Lung (tissue), 17 donors: ENCODE measurements at places on chromosomes 7 and 10. TPM values are rescaled to one million over a fixed set of nuclear protein-coding genes. Genes with fewer than 3 reads are reported as not detected.

DNA sequence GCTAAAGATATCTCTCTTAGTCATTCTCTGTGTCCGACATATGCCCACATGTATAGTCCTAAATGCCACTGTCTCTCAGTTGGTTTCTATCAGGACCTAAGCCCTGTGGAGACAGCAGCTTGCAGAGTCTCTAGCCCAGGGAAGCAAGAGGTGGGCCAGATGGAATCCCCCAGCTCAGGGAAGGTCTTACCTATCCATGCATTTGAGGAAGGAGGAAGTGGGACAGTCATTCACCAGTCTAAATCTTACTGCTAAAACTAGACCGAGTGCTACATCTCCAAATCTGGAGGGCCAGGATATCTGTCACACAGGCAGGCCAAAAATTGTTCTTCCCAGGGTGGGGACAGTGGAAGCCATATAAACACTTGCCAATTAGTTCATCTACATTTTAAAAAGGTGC is 26.4 kb upstream of the HERPUD2 start:
- DNase-seq: no peak

The OR2A7 gene
- 19.5 TPM for total RNA-seq

GRCh38 chr10:32680803-32681557 is 235.0 kb downstream of the CCDC7 start:
- no peak for DNase-seq

GRCh38 chr10:32960022-32960421 is 2.0 kb upstream of the ITGB1 start:
- no peak for DNase-seq

The STAG3 gene
- total RNA-seq: 2.1 TPM

The TSPAN12 gene
- total RNA-seq: 21.1 TPM

DNA sequence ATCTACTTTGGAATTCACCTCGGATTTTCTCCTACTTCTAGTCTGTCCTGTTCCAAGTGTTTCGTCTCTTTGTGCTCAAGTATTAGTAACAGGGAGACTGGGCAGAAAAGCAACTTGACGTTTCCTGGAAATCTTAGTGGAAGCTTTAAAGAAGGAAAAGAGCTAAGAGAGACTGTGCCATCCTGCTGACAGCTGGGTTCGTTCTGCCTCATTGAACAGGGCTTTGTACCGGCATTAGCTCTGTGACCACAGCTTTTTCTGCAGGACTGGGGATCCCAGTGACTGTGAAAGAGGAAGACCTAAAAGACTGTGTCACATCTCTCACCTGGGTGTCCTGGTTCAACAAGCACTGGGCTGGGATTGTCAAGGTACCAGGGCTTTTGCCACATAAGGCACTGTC is 70.8 kb upstream of the CDCA7L start:
- DNase-seq: no peak

DNA sequence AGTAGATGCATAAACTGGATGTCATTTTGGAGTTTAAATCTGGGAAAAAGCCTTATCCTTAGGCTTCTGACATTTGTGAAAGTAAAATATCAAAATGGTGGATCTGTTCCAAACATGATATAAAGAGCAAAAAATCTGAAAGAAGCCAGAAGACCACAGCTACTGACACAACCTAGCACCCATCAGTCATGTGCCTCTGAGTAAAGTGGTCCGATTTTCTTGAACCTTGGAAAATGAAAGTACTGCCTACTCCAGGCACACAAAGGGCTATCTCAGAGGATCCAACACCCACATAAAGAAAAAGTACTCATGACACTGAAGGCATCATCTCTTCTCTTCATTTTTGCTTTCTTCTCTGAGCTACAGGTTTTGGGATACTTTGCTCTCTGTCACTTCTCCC is 150.7 kb downstream of the KMT2E start:
- no peak for DNase-seq

GRCh38 chr10:70742537-70743429 is 42.4 kb downstream of the TBATA start:
- peak; percentile 98 for DNase-seq

DNA sequence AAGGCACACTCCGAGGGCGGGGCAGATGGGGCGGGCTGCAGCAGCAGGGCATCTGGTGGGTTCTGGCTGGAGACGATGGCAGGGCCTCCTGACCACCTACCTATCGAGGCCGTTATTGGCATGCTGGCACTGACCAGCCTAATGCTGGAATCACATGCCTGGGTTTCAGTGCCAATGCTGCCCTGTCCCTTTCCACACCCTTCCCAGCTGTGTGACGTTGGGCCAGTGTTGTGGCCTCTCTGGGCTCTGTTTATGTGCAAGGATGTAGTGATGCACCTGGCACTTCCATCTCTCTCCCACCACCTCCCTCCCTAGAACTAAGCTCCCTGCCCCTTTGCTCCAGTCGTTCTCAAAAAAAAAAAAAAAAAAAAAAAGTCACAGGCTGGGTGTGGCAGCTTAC is 132.9 kb downstream of the ZMIZ1 start:
- no peak for DNase-seq

- DNase-seq: no peak
Observed at GRCh38 chr7:149050941-149051340, 22.6 kb upstream of the PDIA4 start.

GRCh38 chr7:2802504-2803341 is 41.4 kb downstream of the GNA12 start:
- DNase-seq: peak; percentile 86

- no peak for DNase-seq
Observed at GRCh38 chr7:101555269-101555920, 73.7 kb downstream of the MYL10 start.

- no peak for DNase-seq
Observed at GRCh38 chr7:494259-494687, 25.4 kb downstream of the PDGFA start.

DNA sequence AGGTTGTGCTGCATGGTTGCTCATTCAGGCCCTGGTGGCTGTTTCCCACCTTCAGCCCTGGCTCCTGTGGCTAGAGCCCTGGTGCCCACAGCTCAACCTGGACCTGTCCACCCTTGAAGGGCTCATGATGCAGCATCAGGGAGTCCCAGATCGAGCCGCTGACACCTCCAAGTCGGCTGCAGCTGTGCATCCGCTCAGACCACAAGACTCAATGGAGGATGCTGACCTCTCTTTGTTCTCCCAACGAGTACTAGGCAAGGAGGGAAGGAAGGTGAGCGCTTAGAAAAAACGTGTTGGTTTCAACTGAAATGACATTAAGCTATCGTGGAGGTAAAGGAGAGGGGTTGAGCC is 9.5 kb upstream of the C10orf95 start:
- no peak for DNase-seq

The CHST12 gene
- 17.9 TPM for total RNA-seq

DNA sequence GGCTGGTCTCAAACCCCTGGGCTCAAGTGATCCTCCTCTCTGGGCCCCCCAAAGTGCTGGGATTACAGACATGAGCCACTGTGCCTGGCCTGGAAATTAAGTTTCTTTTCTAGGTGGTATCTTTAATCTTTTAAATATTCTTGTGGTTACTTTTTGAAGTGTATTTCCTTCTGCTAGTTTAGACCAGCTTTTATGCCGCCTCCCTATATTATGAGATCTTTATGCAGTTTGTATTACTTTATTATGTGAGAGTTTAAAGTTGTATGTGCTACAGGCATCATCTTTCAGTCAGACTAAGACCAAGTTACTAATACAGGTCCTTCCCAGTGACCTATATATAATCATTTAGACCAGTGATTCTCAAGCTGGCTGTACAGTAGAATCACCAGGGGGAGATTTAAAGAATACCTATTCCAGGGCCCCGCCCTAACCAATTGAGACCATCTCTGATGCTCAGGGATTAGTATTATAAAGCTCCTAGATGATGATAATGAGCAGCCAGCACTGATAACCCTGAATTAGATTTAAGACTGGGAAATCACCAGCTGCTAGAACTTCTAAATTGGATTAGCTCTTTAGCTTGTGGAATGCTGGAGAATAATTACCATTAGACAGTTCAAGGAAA is 11.3 kb downstream of the INPP5F start:
- no peak for DNase-seq

GRCh38 chr7:28687537-28687936 is 270.6 kb downstream of the TRIL start:
- no peak for DNase-seq

- no peak for DNase-seq
Observed at GRCh38 chr7:150003304-150003810, 129.6 kb downstream of the ATP6V0E2 start.

DNA sequence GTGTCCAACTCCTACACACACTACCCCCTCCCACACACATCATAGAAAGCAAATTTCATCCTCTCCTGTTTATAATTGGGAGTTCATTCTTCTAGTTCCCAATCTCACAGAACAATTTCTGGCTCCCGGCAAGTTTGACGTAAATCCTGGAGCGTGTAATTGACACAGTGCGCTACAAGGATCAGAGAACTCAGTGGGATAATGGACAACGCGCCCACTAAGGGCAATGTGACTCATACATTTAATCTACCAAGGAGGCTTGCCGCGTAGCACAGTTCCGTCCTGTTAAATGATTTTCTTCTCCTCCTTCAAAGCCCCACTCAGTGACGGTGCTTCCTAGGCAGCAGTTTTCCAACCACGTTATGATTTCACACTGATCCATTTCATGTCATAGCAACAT is 277.6 kb downstream of the SFMBT2 start:
- DNase-seq: no peak

GRCh38 chr7:27300421-27300820 is 57.8 kb downstream of the EVX1 start:
- DNase-seq: no peak

- DNase-seq: no peak
Observed at GRCh38 chr10:88433565-88434186, 149.4 kb downstream of the RNLS start.

- DNase-seq: no peak
Observed at GRCh38 chr7:47282790-47283496, 299.0 kb downstream of the TNS3 start.

The PON1 gene
- 0.98 TPM for total RNA-seq

GRCh38 chr7:82594665-82595064 is 151.1 kb upstream of the CACNA2D1 start:
- no peak for DNase-seq

- DNase-seq: no peak
Observed at GRCh38 chr7:122535086-122535485, 163.8 kb downstream of the RNF133 start.

GRCh38 chr7:85150624-85151023 is 36.2 kb downstream of the SEMA3D start:
- DNase-seq: no peak

DNA sequence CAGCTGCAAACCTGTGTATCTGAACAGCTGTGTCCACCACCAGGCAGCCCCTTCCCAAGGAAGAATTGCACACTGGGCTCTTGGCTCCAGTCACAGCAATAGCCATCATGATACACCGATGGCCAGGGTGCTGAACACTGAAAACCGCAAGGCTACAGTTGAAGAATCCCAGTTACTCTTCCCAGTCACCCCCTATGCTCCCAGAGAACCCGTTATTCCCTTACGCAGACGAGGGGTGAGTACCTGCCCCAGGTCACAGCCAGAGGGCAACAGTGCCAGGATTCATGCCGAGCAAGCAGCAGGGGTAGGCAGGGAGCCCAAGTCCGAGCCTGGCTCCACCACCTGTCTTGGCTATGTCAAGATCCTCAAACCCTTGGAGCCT is 57.8 kb downstream of the RASGEF1A start:
- no peak for DNase-seq

The AGAP9 gene
- total RNA-seq: 4.4 TPM

The HOXA2 gene
- 3.4 TPM for total RNA-seq

- no peak for DNase-seq
Observed at GRCh38 chr7:391961-392524, 102.1 kb downstream of the FOXL3 start.

DNA sequence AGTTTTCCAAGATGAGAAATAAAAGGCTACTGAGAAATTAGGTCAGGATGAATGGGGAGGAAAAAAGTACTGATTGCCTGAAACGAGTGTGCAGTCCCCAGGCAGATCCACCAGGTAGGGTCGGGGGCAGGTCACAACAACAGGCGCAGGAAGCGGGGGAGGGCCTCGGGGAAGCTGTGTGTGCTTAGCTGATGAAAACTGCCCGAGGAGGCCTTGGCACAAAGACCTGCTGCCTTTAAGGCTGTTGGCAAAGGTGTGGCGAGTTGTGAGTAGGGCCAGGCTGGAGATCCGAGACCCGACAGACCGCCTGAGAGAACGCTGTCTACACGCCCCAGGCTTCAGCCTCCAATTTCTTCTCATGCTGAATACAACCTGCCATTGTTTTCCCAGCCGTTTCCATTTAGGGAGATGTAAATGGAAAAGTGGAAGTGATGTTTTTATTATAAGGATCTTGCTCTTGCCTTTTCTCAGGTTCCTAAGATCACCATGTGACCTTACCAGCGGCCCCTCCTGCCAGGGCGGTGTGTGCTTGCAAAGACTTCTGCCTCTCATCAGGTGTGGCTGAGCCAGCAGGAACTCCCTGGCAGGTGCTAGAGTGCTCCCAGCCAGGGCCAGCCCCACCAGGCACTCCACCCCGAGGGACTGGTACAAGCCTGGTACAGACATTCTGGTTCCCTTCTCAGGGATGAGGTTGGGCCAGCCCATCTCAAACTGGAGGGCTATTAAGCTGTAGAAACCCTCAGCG is 60.8 kb downstream of the DLG5 start:
- no peak for DNase-seq

- DNase-seq: no peak
Observed at GRCh38 chr10:75611172-75611992, 180.0 kb downstream of the LRMDA start.

The LRGUK gene
- 10.4 TPM for total RNA-seq

DNA sequence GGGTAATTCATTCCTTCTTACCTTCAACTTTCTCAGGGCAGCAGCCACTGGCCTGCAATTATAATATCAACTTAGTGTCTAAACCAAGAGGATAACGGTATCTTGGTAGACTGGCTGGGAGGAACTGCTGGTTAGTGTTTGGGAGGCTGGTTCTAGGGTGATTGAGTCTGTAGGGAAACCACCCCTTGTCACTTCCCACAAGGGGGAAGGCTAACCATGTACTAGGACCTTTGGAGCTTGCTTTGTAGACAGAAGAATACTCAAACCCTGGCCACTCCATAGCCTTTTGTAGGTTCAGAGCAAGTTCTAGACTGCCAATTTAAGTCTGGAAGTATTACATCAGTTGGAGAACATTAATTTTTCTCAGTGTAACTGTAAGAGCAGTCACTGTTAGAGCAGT is 51.3 kb downstream of the NHLRC2 start:
- DNase-seq: no peak

DNA sequence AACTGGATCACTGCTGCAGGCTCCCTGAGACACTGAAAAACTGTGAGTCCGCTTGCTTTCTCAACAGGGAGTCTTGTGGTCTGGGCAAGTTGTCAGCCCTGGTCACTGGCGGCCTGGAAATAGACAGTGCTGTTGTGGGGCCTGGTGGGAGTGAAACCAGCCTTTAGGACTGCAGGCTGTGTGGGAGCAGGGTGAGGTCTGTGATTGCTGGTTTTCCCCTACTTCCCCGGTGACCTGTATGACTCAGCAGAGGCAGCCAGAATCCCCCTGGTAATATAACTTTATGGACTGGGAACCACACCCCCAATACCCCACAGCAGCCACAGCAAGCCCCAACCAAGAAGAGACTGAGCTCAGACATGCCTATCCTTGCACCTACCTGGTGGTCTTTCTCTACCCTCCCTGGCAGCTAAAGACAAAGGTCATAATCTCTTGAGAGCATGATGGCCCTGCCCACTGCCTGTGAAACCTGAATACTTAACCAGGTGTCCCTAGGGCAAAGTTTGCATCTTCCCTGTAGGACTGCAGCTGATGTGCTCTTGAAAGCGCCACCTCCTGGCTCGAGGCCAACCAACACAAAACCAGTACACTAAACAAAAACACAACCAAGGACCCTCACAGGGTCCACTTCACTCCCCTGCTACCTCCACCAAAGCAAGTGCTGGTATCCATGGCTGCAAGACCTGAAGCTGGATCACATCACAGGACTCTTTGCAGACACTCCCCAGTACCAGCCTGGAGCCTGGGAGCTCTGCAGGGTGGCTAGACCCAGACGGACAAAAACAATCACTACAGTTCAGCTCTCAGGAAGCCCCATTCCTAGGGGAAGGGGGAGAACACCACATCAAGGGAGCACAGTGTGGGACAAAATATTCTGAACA is 7.2 kb upstream of the ADAM22 start:
- DNase-seq: no peak
